ENCODE measurements at places on chromosomes 4 and X.

GRCh38 chr4:180532691-180533090 lies 1710.5 kb upstream of the TENM3 start:
- no peak for DNase-seq

- no peak for DNase-seq
These were observed 35.5 kb downstream of the AMER1 start for GRCh38 chrX:64169988-64170387.

GRCh38 chr4:63817196-63817865 lies 591.9 kb downstream of the TECRL start:
- DNase-seq = no peak

DNA sequence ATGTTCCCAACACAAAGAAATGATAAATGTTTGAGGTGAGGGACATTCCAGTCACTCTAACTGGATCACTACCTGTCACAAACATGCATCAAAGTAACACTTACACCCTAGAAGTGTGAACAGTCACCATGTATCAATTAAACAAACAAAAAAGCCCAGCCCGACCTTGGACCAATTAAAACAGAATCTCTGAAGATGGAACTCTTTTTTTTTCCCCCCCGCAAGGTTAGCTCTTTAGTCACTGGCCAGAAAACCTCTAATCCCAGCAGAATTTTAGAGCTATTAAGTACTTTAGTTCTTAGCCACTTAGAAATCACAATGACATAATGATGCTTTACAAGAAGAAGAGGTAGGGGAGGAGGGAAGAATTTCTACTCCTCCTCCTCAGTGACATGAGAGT lies 154.5 kb downstream of the PALLD start:
- DNase-seq = no peak

- DNase-seq = no peak
These were observed 77.6 kb upstream of the PCDH7 start for GRCh38 chr4:30642567-30642966.

DNA sequence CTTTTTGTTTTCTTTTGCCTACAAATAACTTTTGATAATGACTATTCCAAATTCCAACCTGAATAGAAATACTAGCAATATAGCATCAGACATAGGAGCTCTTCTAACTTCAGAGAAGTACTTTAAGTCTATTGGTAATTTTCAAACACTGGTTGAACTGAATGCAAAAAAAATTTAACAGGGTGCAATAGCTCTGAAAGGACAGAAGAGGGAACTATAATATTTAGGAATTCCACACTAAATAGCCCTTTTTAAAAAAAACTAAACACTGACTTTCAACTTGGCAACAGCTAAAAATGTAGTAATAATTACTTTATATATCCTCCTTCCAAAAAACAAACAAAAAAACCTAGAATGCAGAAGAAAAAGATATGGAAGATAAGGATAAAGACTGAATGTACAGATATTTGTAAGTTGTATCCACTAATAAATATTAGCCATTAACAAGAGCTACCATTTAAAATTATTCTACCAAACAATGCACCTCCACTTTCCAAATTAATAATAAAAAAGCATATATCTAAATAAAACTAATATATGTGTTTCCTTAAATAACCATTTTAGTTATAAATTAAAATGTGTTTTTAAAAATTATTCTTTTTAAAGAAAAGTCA lies 81.4 kb downstream of the FBXW7 start:
- no peak for DNase-seq

DNA sequence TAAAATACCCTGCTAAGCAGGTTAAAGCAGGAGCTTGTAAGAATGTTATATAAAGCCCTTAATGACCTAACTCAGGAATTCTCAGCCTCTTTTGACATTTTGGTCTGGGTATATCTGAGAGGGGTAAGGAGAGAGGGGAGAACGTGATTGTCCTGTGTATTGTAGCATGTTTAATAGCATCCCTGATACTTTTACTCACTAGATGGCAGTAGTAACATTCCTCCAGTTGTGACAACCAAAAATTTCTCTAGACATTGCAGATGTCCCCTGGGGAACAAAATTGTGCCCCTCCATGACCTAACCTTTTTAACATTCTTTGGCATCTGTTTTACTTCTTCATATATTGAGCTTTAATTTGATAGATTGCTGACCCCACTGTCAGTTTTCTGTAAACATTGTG lies 17.9 kb downstream of the SMARCA5 start:
- no peak for DNase-seq

- DNase-seq = no peak
These were observed 143.5 kb downstream of the GALNTL6 start for GRCh38 chr4:171956678-171957077.

DNA sequence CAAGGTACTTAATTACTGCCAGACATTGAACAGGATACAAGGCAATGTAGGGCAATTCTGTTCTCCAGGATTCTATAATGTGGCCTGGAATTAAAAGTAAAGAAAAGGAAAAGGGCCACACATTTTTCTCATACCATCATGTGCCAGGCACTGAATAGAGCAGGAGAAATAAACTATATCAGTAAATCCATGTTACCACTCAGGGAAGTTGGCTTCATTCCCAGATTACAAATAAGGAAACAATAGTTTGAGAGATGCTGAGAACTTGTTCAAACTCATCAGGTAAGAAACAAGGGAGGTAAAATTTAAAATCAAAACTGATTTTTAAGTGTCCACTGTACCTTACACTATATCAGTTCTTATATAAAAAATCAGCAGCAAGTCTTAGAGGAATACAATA lies 645.0 kb upstream of the ATOH1 start:
- DNase-seq = no peak

DNA sequence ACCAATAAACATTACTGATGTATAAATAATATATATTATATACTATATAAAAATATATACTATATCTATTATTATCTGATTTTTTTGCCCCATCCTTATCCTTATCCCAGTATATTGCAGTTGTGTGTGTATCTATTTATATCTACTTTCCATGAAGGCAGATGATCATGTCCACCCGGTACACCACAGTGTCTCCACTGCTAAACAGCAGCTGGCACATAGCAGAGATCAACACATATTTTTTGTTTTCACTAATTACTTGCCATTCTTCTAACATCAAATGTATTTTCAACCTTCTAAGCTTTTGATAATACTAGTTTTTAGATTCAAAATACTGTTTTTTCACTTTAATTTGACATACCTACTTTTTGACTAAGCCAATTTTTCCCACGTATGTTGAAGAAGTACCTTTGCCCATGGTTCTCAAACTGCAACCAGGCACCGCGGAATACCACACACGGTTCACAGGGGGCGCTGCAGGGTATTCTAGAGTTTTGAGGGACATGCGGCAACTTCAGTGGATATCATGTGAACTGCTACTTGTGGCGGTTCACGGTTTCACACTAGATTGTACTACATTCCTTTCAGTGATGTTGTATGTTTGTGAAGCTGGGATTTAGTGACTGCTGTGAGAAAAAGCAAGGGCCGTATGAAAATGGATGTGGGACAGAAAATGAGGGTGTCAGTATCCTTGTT lies 182.5 kb upstream of the NPY2R start:
- DNase-seq = no peak

- DNase-seq = no peak
These were observed 1077.8 kb downstream of the ARAP2 start for GRCh38 chr4:35166466-35166865.

- DNase-seq = no peak
These were observed 268.0 kb downstream of the ADGRL3 start for GRCh38 chr4:61468024-61468720.

DNA sequence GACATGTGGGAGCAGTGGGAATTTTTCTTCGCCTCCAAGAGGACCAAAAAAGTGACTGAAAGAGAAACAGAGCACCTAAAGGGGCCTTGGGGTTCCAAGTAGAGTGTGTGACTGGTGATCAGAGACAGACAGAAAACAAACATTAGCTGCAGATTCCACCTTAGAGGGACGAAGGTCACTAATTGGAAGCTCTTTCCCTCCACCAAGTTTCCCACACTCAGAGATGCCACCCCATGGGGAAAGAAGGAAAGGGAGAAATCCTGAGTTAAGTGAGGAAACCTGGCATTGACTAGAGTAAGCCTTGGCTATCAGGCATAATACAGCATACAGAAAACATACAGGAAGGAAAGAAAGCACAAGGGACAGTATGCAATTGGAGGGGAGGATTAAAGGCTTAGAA lies 90.9 kb downstream of the HNRNPD start:
- no peak for DNase-seq

DNA sequence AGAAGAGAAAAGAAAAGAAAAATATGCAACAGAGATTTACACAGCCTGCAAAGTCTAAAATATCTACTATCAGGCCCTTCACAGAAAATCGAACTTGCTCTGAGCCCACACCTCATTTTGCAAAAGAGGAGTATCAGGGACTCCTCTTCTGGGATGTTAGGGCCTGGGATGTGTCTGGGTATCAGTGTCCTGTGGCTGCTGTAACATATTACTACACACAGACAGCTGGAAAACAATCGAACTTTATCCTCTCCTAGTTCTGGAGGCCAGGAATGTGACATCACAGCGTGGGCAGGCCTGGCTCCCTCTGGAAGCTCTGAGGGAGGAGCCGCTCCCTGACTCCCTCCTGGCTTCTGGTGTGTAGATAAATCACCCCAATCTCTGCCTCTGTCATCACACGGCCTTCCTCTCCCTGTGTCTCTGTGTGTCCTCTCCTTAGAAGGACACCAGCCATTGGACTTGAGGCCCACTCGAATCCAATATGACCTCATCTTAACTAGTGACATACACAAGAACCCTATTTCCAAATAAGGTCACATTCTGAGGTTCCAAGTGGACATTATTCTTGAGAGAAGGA lies 52.9 kb downstream of the PPP2R2C start:
- DNase-seq = no peak

GRCh38 chrX:13518126-13518525 lies 51.3 kb upstream of the EGFL6 start:
- DNase-seq = no peak

DNA sequence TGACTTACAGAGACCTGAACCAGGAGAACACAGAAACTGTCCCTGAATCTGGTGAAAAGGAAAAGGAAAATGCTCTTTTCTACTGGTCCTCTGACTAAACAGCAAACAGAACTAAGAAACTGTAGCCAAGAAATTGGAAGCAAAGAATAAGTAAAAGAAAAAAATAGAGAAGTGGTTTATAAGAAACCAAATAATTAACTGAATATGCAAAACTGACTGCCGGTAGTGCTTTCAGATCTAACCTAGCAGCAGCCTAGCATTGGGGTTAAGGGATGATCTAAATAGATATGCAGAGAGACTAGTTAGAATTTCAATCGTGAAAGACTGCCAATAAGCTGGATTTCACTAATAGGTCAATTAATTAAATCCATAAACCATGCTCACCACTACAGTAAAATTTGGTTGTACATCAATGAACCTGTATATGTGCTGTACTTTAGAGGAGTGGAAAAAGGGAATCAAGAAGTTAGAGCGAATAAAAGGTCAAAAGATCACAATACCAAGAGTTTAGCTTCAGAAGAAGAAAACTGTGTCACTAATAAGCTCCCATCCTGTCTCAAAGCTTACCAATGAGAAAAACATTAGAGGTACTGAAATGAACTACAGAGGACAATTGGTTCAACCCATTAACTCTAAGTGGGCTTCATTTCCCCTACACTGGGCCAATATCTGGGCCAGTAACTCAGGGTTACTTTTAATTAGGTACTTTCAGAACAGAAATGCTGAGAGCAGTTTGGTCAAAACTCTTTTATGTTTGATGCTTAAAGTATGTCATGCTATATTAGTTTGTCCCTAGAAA lies 53.6 kb downstream of the KLHL13 start:
- DNase-seq = no peak

DNA sequence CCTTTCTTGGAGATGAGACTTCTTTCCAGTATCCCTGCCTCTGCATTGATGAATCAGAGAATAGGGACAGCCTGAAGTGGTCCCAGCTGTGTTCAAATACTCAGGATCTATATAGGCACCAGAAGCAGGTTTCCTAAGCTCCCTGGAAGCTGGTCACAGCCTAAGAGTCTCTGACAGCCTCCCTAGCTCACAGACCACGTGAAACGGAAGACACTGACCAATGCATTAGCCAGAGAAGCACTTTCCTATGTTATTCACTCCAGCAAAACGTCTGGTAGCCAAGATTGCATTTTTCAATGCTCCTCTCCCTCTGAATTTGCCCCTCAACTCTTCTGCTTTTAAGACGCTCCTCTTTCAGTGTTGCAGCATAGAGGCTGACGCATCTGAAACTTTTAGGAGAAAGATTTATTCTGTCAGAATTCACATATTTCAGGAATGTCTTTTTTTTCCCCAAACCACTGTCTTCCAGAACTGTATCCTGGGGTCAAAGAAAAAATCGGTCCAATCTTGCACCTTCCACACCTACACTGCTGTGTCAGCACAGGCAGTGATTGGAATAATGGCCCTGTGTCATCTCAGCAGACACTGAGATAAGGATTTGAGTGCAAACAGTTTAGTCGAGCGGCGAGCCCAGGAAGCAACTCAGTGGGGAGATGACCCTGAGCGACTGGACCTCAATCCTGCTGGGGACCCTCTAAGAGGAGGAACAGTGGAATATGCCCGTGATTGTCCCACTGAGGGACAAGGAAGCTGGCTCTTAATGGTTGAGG lies 109.4 kb downstream of the SMIM20 start:
- DNase-seq = no peak

- DNase-seq = no peak
These were observed 53.6 kb downstream of the MAP7D2 start for GRCh38 chrX:20063153-20063552.

DNA sequence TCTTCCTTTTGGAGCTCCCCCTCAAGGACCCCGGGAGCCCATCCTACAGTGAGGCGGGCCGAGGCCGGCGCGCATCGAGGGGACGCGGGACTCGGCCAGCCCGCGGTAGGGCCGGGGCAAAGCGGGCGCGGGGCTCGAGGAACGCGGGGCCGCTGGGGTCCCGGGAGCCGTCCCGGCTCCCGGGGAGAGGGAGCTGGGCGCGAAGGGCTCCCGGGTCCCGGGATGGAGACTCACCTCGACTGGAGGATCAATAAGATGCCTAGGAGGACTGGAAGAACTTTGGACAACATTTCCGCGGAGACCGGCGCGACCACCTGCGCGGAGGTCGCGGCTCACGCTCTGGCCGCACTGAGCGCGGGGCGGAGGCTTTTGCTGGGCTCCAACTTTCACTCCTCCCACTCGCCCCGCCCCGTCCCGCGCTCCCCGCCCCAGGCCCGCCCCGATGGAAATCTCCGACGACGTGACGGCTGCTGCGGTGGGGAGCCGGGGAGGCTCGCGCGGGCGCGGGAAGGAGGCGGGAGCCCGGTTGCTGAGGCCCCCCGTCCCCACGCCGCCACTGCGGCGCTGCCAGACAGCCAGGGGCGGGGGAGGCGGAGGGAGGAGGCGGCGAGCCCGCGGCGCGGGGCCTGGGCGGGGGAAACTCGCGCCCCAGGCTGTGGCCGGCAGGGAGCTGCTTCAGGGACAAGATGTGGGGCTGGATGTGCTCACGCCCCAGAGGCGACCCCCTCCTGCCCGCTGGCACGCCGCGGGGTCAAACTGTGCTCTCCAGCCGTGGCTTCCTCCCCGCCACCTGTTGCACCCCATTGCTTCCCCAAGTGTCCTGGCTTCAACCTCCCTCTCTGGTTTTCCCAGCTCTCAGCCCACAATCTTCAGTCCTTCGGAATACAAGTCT lies at the start of gene GABRE:
Gene GABRE, minus strand, starts transcription at position 341 of the 892 bp plus-strand sequence. Its CDS starts 51 bp downstream, at position 290.
- no peak for DNase-seq

DNA sequence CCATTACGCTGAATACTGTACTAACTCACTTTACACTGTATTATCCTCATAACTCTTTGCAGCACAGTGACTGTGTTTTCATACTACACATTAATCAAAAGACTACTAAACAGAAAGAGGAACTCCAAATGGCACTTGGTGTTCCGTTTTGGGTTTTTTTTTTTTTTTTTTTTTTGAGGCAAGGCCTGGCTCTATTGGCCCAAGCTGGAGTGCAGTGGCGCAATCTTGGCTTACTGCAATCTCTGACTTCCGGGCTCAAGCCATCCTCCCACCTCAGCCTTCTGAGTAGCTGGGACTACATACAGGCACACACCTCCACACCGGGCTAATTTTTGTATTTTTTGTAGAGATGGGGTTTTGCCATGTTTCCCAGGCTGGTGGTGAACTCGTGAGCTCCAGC lies 10.7 kb downstream of the KLHL8 start:
- no peak for DNase-seq

Data from T-helper 17 cell (primary cell).